ENCODE measurements at places on chromosomes 13 and 19. TPM values are rescaled to one million over a fixed set of nuclear protein-coding genes. Genes with fewer than 3 reads are reported as not detected.

DNA sequence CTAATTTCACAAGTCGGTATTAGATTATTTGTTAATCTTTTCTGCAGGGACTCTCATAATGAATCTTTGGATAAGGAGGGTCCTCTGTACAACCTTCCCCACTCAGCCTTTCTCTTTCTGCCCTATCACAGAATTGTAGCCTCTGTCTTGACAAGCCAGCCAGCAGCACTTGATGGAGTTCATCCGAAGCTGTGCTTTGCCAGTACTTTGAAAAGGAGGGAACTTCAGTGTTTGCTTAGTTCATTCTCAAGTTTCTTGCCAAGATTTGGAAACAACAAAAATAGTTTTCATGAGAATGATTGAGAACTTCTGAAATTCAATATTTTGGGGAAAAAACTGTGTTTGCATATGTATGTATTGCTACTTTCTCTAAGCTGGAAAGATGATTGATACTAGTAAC is 69.3 kb upstream of the HMGB1 start:
- no peaks in the 10 kb centered on the region for H3K27me3 ChIP-seq
- H3K27ac ChIP-seq, result no peak overlapping the region
- H3K4me1 ChIP-seq, result no peaks in the 10 kb centered on the region
- DNase-seq, result no peak
- no peak overlapping the region for H3K4me3 ChIP-seq
- no peaks in the 10 kb centered on the region for H3K36me3 ChIP-seq

DNA sequence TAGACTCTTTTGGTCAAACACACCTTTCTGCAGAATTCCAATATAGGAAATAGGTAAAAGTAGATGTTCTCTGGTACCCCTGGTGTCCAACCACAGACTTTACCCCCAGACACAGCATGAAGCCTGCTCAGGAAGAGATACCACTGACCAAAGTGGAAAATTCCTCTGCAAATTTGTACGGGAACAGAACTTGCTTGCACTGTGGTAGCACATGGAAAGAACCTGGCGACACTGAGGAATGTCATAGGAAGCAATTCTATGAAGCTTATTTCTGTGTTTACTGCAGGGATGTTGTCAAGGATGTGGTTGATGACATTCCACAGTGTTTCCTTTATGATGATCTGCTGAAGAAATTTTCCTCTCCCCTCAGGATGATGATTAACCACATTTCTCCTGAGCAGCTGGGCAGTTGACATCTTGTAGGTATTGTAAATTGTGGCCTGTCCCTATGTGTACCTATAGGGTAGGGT is 48.9 kb upstream of the TNFSF11 start:
- no peak overlapping the region for H3K27ac ChIP-seq
- no peaks in the 10 kb centered on the region for H3K4me1 ChIP-seq
- no peaks in the 10 kb centered on the region for H3K27me3 ChIP-seq
- no peaks in the 10 kb centered on the region for H3K36me3 ChIP-seq

GRCh38 chr19:35115177-35115951 is at the start of gene FXYD3:
Gene FXYD3, plus strand, starts transcription at chr19:35115823. Its CDS starts 3,554 bp downstream, at chr19:35119377.
- H3K27ac ChIP-seq, result peak within 1 kb of the TSS; percentile 71
- peak within 1 kb of the TSS; percentile 44 for H3K4me3 ChIP-seq
- H3K36me3 ChIP-seq, result no peaks in the 10 kb centered on the region
- H3K4me1 ChIP-seq, result peaks cover 22% of the 10 kb centered on the region

GRCh38 chr13:48188131-48188530 is 44.9 kb upstream of the ITM2B start:
- no peaks in the 10 kb centered on the region for H3K36me3 ChIP-seq
- no peak for DNase-seq
- H3K27me3 ChIP-seq, result no peaks in the 10 kb centered on the region
- H3K27ac ChIP-seq, result no peak overlapping the region
- no peaks in the 10 kb centered on the region for H3K4me1 ChIP-seq

GRCh38 chr19:8302734-8303133 is 5.4 kb downstream of the CD320 start:
- peak; percentile 54 for DNase-seq
- peaks cover 10% of the 10 kb centered on the region for H3K4me1 ChIP-seq
- H3K36me3 ChIP-seq, result no peaks in the 10 kb centered on the region
- H3K27me3 ChIP-seq, result no peaks in the 10 kb centered on the region
- H3K4me3 ChIP-seq, result no peak overlapping the region

DNA sequence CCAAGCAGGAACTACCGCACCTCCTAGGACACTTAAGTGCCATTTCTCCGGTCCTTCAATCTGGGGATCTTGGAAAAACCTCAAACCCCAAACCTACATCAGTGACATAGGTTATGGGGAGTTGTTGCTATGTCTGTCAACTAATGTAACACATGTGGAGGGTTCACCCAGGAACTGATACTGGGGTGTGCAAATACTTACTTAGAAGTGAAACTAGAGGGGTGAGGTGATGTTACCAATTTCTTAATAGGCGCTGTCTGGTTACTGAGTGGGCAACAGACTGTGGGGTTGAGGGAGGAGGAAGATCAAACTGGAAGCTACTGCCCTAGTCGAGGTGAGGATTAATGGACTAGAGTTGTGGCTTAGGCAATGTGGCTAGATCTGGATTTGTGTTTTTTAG is 1.9 kb downstream of the ZNF586 start:
- H3K4me3 ChIP-seq, result no peak overlapping the region
- H3K27me3 ChIP-seq, result no peaks in the 10 kb centered on the region
- no peak for DNase-seq
- H3K36me3 ChIP-seq, result peaks cover under 1% of the 10 kb centered on the region
- H3K4me1 ChIP-seq, result peaks cover 16% of the 10 kb centered on the region

TMPRSS9 gene
- not detected for total RNA-seq

NOTCH3 gene
- total RNA-seq, result 67.9 TPM

CCDC8 gene
- 8.9 TPM for total RNA-seq

COL5A3 gene
- total RNA-seq, result 9.6 TPM

NBEA gene
- total RNA-seq, result 5.6 TPM

AMER2 gene
- total RNA-seq, result not detected

PPAN gene
- total RNA-seq, result 35.2 TPM

SIGLEC8 gene
- total RNA-seq, result 2.1 TPM

SIAH3 gene
- total RNA-seq, result not detected

Data from upper lobe of right lung (tissue), 1 donor.